Uterus (tissue), 4 donors: ENCODE measurements at places on chromosomes 16 and 17. TPM values are rescaled to one million over a fixed set of nuclear protein-coding genes. Genes with fewer than 3 reads are reported as not detected.

The SDR42E2 gene
- total RNA-seq, result not detected

The TMIGD1 gene
- not detected for total RNA-seq

- no peaks in the 10 kb centered on the region for H3K27me3 ChIP-seq
- no peak overlapping the region for H3K27ac ChIP-seq
- H3K4me3 ChIP-seq, result no peak overlapping the region
- no peak for DNase-seq
- H3K4me1 ChIP-seq, result peaks cover 1% of the 10 kb centered on the region
These were observed 6.8 kb downstream of the ZNF771 start for GRCh38 chr16:30414159-30414558.

- no peaks in the 10 kb centered on the region for H3K27me3 ChIP-seq
- DNase-seq, result no peak
- H3K36me3 ChIP-seq, result no peaks in the 10 kb centered on the region
These were observed 145.2 kb downstream of the PMP22 start for GRCh38 chr17:15119968-15120367.

DNA sequence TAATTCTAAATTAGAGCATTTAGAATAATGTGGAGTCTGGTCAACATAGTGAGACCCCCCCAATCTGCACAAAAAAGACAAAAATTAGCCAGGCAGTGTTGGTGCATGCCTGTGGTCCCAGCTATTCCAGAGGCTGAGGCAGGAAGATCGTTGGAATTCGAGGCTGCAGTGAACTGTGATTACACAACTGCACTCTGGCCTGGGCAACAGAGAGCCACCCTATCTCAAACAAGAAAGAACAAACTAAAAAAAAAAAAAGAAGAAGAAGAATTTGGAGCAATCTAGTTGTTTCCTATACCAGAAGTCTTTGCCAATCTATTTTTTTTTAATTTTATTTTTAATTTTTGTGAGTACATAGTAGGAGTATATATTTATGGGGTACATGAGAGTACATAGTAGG, 6.0 kb downstream of the CETP start:
- no peaks in the 10 kb centered on the region for H3K27me3 ChIP-seq
- DNase-seq, result no peak
- H3K36me3 ChIP-seq, result no peaks in the 10 kb centered on the region
- H3K4me1 ChIP-seq, result no peaks in the 10 kb centered on the region
- H3K27ac ChIP-seq, result no peak overlapping the region

GRCh38 chr16:58121132-58121531, 8.0 kb downstream of the CFAP20 start:
- H3K4me1 ChIP-seq, result peaks cover 18% of the 10 kb centered on the region
- H3K36me3 ChIP-seq, result no peaks in the 10 kb centered on the region
- H3K4me3 ChIP-seq, result no peak overlapping the region
- DNase-seq, result no peak
- no peaks in the 10 kb centered on the region for H3K27me3 ChIP-seq

DNA sequence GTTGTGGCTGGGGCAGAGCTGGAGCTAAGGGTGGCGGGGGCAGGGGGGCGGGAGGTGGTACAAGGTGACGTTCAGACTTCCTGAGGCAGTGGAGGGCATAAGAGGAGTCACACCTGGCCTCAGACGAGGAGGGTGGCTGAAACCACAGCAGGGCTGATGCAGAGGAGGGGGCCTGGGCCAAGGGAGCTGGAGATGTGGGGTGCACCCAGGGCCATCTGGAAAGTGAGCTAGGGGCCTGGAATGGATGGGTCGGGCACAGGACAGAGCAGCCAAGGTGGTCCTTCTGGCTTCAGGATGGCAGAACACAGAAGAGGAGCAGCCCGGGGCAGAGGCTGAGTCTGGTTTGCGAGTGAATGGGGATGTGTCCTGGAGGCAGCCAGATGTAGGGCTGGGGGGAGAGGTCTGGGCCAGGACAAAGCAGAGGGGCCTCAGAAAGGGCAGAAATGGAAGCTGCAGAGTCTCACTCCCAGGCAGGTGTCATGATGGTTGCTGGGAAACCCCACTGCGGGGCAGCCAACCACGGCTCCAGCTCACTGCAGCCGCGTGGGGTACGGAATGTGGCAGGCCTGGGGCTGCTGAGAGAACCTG, 57.6 kb downstream of the PRMT7 start:
- H3K27me3 ChIP-seq, result peaks cover 9% of the 10 kb centered on the region
- H3K36me3 ChIP-seq, result no peaks in the 10 kb centered on the region
- no peak overlapping the region for H3K27ac ChIP-seq
- no peak for DNase-seq

- H3K27ac ChIP-seq, result no peak overlapping the region
- H3K27me3 ChIP-seq, result no peaks in the 10 kb centered on the region
- no peak overlapping the region for H3K4me3 ChIP-seq
- DNase-seq, result no peak
- no peaks in the 10 kb centered on the region for H3K36me3 ChIP-seq
- no peaks in the 10 kb centered on the region for H3K4me1 ChIP-seq
These were observed 4.8 kb upstream of the VAC14 start for GRCh38 chr16:70805787-70806186.

DNA sequence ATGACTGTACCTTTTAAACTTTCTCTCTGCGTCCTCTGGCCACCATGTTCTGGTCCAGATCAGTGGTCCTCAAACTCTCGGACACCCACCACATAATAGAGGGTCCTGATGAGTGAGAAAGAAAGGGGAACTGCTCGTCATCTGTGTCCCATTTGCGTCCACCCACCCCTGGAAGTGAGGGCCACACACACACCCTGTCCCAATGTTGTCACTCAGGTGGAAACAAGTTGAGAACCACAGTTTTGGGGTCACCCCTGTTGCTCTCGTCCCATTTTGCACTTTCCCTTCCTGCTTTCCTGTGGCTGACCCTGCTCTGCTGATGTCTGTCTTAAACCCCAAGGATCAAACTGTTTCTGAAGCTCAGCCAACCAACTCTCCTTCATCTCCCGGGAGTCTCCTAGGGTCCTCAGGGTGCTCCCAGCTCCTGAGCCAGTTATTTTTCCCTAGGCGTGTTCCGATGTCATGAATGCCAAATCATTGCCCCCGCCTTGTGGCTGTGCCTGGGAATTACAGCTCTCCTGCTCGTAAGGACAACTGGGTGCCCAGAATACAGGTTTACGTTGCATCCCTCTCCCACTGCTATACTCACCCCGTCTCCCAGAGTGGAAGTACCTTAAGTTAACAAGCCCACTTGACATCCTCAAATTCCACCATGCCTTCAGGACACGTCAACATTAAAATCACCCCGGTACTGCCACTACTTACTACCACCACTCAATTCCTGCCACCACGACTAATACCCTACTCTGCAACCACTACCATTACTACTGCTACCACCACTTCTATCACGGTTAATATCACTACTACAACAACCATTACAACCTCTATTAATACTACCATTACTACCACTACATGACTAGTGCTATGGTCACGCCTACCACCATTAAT, 26.0 kb upstream of the HNF1B start:
- H3K4me1 ChIP-seq, result no peaks in the 10 kb centered on the region
- DNase-seq, result no peak
- H3K4me3 ChIP-seq, result no peak overlapping the region
- H3K27ac ChIP-seq, result no peak overlapping the region
- H3K27me3 ChIP-seq, result no peaks in the 10 kb centered on the region

- H3K36me3 ChIP-seq, result no peaks in the 10 kb centered on the region
- H3K27ac ChIP-seq, result no peak overlapping the region
- no peak for DNase-seq
- no peaks in the 10 kb centered on the region for H3K27me3 ChIP-seq
These were observed 161.1 kb upstream of the NOG start for GRCh38 chr17:56432443-56432842.

GRCh38 chr16:74603848-74604247, 3.1 kb downstream of the GLG1 start:
- no peak for DNase-seq
- peaks cover 4% of the 10 kb centered on the region for H3K4me1 ChIP-seq
- no peak overlapping the region for H3K27ac ChIP-seq
- H3K36me3 ChIP-seq, result no peaks in the 10 kb centered on the region
- no peak overlapping the region for H3K4me3 ChIP-seq
- no peaks in the 10 kb centered on the region for H3K27me3 ChIP-seq

DNA sequence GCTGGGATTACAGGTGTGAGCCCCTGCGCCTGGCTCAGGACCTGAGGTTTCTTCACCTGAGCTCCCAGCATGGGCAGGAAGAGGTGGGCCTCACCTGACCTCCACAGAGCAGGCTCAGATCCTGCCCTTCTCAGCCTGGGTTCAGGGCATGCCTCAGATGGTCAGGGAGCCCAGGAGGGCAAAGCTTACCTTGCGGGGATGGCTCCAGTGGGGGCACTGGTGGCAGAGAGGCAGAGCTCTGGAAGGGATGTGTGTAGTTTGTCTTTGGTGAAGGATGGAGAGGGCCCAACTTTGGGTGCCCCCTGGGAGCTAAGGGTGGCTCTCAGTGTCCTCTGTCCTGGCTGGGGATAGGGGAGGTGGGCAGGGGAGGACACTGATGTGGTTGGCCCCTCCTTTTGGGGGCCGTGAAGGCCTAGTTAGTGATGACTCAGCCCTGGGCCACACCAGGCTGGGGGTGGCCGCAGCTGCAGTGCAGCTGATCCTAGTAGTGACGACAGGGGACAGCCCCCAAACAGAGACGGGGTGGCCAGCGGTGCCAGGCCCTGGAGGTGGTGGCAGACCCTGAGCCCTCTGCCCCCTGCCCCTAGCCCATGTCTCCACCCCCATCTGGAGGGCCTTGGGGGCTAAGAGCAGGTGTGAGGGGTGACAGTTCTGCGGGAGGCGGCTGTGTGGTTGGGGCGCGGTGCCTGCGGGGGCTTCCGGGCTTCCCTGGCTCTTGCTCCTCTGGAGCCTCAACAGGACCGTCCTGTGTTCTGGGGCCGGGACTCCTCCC, 5.8 kb downstream of the NHERF2 start:
- no peaks in the 10 kb centered on the region for H3K27me3 ChIP-seq
- H3K4me3 ChIP-seq, result no peak overlapping the region
- DNase-seq, result no peak

DNA sequence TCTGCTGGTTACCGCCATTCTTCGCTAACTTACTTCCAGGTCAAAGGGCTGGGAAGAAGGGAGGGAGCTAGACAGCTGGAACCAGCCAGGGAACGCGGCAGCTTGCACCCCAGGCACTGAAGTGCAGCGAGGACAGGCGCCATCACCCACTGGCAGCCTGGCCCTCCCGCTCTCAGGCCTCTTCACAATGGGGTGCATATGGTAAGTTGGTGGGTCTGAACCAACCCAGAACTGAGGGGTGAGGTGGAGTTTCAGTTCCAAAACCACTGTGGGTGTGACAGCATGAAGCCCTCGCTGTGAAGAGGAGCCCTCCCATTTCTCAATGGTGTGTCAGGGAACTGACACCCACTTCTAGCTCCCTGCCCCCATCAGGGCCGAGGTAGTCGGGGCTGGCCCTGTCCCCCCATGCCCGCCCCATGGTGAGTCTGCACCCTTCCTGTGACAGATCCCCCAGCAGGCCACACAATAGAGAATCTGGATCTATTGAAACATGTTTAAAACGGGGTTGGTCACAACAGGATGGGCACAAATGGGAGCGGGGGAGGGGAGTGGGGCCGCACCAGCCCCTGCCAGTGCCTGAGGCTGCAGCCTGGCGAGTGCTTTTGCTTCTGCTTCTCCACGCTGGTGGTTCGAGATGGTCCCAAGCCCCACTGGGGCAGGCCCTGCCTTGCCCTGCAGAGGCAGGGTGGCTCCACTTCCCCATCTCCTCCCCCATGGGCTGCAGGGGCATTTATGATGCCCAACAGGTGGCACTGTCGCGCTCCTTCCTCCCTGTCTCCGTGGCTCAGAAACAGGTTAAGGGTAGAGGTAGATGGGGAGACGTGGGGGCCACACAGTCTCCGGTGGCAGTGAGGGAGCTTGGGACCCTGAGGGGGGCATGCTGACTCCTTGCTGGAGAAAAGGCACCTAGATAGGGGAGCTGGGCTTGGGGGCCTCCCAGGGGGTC, 2.3 kb downstream of the LIMD2 start:
- DNase-seq, result no peak
- no peak overlapping the region for H3K4me3 ChIP-seq
- H3K4me1 ChIP-seq, result no peaks in the 10 kb centered on the region
- H3K27ac ChIP-seq, result no peak overlapping the region
- no peaks in the 10 kb centered on the region for H3K36me3 ChIP-seq
- H3K27me3 ChIP-seq, result no peaks in the 10 kb centered on the region

GRCh38 chr17:21149621-21150020, 22.9 kb downstream of the DHRS7B start:
- no peaks in the 10 kb centered on the region for H3K27me3 ChIP-seq
- no peaks in the 10 kb centered on the region for H3K36me3 ChIP-seq
- H3K4me3 ChIP-seq, result no peak overlapping the region

- H3K27me3 ChIP-seq, result no peaks in the 10 kb centered on the region
- H3K27ac ChIP-seq, result peak overlapping the region; percentile 84
- peak overlapping the region; percentile 73 for H3K4me3 ChIP-seq
- H3K36me3 ChIP-seq, result no peaks in the 10 kb centered on the region
These were observed 13.8 kb upstream of the BCAR1 start for GRCh38 chr16:75264999-75265910.

DNA sequence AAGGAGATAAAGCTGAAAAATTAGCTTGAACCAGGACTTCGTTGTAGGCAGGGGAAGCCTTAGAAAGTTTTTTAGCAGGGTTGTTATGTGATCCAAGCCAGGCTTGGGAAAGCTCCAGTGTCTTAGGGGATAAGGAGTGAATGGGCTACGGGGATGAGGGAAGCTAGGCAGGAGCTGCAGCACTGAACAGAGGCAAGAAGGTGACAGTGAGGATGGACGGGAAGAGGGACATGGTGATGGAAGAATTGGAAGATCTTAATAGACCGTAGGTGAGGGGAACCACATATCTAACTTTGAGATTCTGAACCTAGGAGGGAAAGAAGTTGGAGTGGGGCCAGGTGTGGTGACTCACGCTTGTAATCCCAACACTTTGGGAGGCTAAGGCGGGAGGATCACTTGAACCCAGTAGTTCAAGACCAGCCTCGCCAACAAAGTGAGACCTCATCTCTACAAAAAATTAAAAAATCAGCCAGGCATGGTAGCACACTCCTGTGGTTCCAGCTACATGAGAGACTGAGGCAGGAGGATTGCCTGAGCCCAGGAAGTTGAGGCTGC, 3.2 kb downstream of the RHBDL3 start:
- H3K36me3 ChIP-seq, result no peaks in the 10 kb centered on the region
- DNase-seq, result no peak
- H3K4me3 ChIP-seq, result no peak overlapping the region
- no peaks in the 10 kb centered on the region for H3K27me3 ChIP-seq

GRCh38 chr17:73227379-73227778, 34.3 kb downstream of the CPSF4L start:
- H3K4me1 ChIP-seq, result no peaks in the 10 kb centered on the region
- H3K27ac ChIP-seq, result no peak overlapping the region
- no peaks in the 10 kb centered on the region for H3K36me3 ChIP-seq
- DNase-seq, result no peak
- H3K4me3 ChIP-seq, result no peak overlapping the region
